ENCODE measurements at places on chromosomes 4 and X.

DNA sequence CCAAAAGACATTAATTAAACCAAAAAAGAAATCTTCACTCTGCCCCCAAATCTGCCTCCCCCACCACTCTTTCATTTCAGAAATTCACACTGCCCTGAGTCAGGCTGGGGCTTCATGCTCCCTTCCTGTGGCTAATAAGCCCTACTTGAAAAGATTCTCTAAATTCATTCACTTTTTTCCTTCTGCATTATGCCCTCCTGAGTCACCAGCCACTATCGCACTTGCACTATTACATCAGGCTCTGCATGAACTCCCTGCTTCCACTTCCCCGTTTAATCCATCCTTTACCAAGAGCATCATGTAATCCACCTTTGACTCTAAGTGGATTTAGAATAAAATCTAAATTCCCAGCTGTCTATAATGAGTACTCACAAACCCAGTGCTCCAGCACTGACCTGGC is 295.4 kb upstream of the KLF3 start:
- DNase-seq: no peak

DNA sequence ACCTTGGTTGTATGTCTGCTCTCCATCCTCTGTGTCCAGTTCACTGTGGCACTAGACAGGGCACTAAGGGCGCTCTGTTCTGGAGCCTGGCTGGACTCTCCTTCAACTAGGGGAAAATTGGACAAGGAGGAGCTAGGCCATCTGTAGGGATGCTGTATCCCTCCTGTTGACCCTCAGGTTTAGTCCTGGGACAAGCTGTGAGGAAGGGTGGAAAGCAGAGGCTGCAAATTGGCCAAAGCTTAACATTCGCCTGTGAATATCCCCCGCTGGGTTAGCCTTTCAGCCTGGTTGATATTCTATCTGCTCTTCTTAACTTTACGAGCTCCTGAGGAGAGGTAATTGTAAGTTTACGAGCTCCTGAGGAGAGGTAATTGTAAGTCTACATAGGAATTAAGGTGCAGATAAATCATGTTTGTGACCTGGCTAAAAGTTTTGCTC is 64.4 kb upstream of the ENPEP start:
- no peak for DNase-seq

DNA sequence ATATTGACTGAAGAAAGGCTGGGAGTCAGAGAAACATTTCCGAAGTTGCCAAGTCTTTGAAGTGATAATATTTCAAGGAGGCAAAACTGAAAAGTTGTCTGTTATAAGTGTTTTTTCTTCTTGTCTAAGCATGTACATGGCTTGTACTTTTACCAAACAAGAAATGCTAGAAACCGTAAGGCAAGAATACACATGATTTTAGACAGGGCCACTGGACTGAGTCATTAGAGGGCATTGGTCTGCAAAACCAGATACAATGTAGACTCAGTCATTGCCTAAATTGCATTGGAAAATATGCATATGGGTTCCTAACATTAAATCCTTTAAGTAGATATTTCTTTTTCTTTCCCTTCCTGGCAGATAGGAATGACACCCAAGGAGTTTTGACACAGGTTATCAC is 284.9 kb upstream of the PUDP start:
- DNase-seq: no peak

DNA sequence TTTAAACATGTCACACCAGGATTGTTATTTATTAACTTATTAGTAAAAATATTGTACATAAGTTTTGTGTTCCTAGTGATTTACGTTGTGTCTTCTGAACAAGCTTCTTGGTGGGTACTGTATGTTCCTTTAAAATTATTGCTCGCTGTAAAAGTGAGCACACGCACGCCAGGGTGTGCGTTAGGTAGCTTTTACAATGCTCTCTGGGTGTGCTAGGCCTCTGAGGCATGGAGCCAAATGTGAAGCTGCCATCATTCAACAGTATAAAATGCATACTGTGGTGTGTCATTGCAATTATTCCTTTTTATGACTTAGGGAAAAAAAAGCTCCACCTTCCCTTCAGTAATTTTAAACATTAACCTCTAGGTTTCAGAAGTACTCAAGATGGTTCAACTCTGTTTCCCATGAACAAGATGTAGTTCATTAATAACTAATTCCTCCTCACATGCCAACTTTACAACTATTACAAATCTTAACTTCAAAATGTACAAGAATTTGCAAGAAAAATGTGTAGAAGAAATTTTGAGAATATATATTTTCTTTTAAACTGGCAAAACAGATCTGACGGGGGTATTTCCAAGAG is 42.4 kb downstream of the ATOH1 start:
- no peak for DNase-seq

GRCh38 chr4:175346376-175346775 is 428.2 kb downstream of the ADAM29 start:
- no peak for DNase-seq

- DNase-seq: no peak
Observed at GRCh38 chr4:59091146-59092142, 1981.3 kb upstream of the IGFBP7 start.

DNA sequence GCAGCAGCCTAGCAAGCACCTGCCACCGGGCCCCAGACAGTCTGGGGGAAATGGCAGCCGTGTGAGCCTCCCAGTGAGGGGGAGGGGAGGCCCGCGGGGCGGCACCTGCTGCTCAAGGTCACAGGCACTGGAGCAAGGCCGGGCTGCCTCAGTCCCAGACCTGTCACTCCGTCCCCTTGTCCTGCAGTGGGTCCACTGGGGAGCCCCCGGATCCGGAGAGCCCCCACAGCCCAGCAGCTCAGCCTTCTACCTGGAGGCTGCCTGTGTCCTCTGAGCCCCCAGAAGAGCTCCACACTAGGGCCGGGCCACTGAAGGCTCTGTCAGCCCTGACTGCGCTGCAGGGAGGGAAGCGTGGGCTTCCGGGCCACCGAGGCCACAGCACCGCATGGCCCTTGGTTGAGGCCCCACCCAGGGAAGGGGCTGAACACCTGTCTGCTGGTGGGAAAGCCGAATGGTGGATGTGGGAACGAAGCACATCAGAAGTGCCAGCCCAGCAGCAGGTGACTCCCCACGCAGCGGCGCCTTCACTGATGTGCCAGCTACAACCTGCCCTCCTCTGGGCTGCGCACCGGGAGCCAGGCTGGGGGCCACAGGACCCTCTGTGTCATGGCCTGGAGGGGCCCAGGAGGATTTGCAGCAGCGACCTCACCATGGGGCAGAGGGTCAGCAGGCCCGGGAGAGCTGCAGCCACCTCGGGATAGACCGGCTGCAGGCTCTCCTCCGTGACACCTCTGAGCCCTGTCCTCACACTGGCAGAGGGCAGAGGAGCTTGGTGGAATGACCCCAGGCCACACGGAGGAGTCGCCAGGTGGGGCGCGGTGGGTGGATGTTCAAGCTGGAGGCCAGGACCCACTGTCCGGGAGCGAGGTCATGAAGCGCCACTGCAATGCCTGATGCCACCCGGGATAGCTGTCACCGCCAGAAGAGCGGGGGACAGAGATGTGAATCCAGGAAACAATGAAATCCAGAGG is 35.0 kb upstream of the MXD4 start:
- DNase-seq: no peak

GRCh38 chr4:73844806-73845205 is 8.3 kb upstream of the PF4V1 start:
- DNase-seq: no peak

- DNase-seq: no peak
Observed at GRCh38 chr4:126241634-126242033, 926.9 kb downstream of the FAT4 start.

- no peak for DNase-seq
Observed at GRCh38 chr4:7632341-7632740, 197.6 kb upstream of the PSAPL1 start.

GRCh38 chr4:26110493-26110892 is 196.5 kb downstream of the SMIM20 start:
- no peak for DNase-seq

Data from stimulated activated CD8-positive, alpha-beta memory T cell treated with anti-CD3 and anti-CD28 coated beads, Interleukin-2, amount 100 ng/mL, for 1 hour (primary cell).